Dermis blood vessel endothelial cell (primary cell): ENCODE measurements at places on chromosomes 6 and 20. TPM values are rescaled to one million over a fixed set of nuclear protein-coding genes. Genes with fewer than 3 reads are reported as not detected.

The CPNE5 gene
- total RNA-seq = 12.9 and 14.0 TPM in 2 replicates

The JAG1 gene
- 124 and 203 TPM in 2 replicates for total RNA-seq

The LY86 gene
- total RNA-seq = not detected in 2 replicates

The POM121L2 gene
- not detected in 2 replicates for total RNA-seq

The TNFRSF6B gene
- total RNA-seq = 16.8 and 22.0 TPM in 2 replicates

The HLA-DQB2 gene
- total RNA-seq = not detected in 2 replicates

The RIOK1 gene
- 15.6 and 19.9 TPM in 2 replicates for total RNA-seq

The DSP gene
- total RNA-seq = 53.1 and 95.4 TPM in 2 replicates

The MOG gene
- total RNA-seq = not detected in 2 replicates
